ENCODE measurements at places on chromosomes 6 and 20.
A peak's percentile ranks its signal among the peaks of the same experiment; 100 is the strongest.

- DNase-seq, result no peak
Measured at GRCh38 chr6:154060076-154060475, 21.0 kb downstream of the OPRM1 start.

- DNase-seq, result no peak
Measured at GRCh38 chr6:99471638-99472037, 43.6 kb downstream of the USP45 start.

DNA sequence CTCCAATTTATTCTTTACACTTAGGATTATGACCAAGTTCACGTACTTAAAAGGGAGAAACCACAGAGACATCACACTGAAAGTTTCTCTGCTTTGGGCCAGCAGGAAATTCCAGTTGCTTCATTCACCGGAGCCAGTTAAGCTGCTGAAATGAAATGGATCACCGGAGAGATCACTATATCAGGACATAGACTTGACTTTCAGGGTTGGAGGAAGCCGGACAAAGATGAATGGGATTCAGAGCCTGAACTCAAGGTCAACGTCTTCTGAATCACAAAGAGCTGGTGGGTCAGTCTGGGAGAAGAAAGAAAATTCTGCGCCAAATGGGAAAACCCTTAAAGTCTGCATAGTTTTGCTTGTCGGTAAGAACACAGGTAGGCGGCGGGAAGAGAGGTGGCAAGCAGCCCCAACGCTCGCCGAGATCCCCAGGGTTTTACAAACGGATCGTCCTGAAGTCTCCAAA is 81.9 kb upstream of the CCDC28A start:
- no peak for DNase-seq

GRCh38 chr6:32226434-32226833 is 2.6 kb upstream of the NOTCH4 start:
- no peak for DNase-seq

GRCh38 chr6:63476302-63476701 is 96.0 kb upstream of the LOC128125822 start:
- no peak for DNase-seq

- no peak for DNase-seq
Measured at GRCh38 chr6:149259753-149260152, 57.8 kb upstream of the TAB2 start.

DNA sequence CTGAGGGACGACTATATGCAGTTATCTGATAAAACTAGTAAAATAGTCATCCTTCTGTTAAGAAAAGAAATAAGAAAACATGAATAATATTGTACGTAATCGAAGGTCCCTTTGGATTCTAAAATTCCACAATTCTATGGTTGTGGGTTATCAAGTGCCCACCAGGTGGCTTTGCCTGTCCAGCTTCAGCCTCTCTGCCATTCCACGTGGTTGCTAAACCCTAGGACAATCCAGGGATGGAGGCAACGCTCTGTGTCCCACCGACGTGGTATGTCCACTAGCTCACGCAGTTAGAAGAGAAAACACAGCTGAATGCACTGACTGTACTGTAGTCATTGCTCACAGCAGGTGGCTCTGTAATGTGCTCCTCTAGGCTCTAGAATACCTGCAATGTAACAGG is 349.3 kb downstream of the FARS2 start:
- no peak for DNase-seq

- peak; percentile 39 for DNase-seq
Measured at GRCh38 chr20:4607287-4607713, 114.4 kb upstream of the PRND start.

GRCh38 chr6:1377526-1377925 is 11.8 kb upstream of the FOXF2 start:
- no peak for DNase-seq

DNA sequence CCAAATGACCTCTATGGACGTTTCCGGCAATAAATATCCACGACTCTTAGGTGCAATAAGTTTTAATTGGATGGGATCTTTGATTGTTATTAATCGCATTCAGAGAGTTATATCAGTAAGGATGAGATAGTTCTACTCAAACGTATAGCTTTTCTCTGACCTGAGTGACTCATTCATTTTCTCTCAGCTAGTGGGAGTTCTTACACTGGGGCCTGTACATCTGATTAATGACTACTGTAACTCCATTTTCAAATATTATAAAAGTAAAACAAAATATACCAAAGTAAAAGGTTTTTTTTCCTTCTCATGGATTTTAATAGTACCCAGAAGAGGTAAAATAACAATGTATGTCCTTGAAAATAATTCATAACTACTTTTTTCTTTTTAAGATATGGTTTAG is 41.1 kb upstream of the SAMD5 start:
- no peak for DNase-seq

- no peak for DNase-seq
Measured at GRCh38 chr20:15611541-15611940, 961.7 kb downstream of the KIF16B start.

DNA sequence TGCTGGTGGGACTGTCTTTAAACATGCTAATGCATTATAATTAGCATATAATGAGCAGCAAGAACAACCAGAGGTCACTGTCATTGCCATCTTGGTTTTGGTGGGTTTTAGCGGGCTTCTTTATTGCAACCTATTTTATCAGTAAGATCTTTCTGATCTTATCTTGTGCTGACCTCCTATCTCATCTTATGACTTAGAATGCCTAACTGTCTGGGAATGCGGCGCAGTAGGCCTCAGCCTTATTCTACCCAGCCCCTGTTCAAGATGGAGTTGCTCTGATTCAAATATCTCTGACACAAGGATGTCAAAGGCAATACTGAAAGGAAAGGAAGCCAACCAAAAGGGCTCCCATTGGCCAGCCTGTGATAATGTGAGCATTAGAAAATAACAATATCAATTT is 29.8 kb upstream of the SEC63 start:
- DNase-seq, result no peak

DNA sequence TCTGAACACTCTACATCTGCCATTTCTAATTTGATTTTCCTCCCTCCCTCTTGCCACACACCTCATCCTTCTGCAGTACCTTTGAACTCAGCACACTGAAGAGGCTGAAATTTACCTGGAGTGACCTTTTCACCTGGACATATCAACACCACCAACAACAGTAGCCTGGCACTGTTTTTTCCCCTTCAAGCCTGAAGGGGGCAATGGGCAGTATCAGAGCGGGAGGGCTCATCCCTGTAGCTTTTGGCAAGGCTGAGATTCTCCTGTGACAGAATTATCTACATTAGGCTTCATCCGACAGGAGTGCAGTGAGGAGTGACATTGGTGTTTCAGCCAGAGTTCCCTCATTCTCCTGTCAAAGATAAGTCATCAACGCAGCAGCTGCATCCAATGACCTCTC is 312.8 kb upstream of the SPTLC3 start:
- no peak for DNase-seq

DNA sequence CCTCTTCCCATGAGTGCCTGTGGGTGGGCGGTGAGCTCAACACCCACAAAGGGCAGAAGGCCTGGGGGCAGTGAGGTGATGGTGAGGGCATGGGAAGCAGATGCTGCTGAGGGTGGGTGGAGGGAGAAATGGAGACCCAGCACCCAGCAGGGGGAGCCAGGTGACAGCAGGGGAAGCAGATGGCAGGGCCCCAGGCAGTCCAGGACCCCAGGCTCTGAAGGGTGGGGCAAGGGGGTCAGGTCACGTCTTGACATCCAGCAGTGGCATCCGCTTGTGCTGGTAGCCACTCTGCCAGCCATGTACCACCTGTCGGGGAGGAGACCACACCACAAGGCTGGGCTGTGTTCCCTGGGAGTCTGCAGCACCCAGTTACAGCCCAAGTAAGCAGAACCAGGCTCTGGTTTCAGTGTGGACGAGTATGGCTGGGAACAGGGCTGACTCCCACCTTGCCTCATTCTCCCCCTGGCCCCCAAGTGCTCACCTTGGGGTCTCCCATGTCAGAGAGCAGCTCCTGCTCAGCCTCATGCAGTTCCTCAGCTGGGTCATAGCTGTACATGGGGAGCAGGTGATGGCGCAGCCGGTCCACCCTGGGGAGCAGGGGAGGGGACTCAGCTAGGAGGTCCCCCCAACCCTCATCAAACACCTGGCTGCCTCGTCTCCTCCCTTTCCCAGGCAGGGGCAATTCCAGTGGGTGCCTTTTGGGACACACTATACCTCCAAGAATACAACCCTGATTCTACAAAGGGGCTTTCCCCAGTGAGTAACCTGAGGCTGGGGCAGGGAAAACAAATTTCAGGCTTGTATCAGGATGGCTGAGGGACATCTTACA is 2.0 kb downstream of the SMIM29 start:
- DNase-seq, result peak; percentile 46

GRCh38 chr6:36735110-36736071 is 37.8 kb downstream of the RAB44 start:
- DNase-seq, result peak; percentile 54

DNA sequence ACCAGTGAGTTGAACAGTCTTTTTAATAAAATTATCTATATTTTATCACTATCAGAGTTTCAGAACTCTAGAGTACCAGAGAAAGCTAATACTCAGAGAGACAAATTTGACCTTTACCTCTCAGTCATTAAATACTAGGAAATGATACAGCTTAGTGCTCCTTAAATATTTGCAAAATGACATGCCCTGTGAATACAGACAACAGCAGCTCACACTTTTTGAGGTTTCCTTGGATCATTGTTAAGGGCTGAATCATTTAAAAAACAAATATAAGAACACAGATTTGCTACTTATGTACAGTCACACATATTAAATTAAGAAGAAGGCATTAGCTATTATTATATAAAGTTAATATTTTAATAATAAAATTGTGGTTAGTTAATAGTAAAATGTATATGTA is 1158.7 kb upstream of the EYS start:
- DNase-seq, result no peak

DNA sequence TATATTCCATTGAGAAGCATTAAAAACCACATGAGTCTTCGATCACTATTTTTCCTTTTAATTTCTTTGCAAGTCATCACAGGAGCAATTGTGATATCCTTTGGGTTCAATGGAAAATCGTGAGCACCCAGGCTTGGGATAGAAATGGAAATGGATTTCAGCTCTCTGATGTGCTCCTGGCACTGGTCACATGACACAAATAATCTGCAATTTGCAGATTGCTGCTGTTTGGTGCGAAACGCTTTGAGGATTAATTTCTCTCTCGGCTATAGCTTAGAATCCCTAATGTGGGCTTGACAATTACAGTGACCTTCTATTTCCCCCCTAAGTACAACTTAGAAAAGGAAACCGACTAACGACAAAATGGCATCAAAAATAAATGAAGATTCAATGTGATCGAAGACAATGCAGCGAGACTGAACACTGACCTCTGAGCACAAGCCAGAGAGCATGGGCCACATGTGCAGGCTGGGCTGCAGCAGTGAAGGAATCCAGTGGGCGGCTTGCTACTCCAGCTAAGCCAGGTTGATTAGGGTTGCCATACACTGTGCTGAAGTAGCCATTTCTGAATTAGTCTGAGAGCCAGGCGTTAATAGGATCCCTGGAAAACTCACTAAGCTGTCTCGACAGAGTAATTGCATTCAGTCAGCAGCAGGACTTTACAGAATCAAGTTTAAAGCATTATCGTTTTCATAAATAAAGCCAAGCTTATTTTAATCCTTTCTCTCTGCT is 301.8 kb upstream of the AGPAT4 start:
- no peak for DNase-seq

GRCh38 chr6:20565342-20565741 is 31.1 kb downstream of the CDKAL1 start:
- no peak for DNase-seq

GRCh38 chr6:159701413-159701999 is 8.5 kb upstream of the SOD2 start:
- DNase-seq, result no peak

GRCh38 chr6:38282911-38283310 is 356.8 kb downstream of the BTBD9 start:
- DNase-seq, result no peak

DNA sequence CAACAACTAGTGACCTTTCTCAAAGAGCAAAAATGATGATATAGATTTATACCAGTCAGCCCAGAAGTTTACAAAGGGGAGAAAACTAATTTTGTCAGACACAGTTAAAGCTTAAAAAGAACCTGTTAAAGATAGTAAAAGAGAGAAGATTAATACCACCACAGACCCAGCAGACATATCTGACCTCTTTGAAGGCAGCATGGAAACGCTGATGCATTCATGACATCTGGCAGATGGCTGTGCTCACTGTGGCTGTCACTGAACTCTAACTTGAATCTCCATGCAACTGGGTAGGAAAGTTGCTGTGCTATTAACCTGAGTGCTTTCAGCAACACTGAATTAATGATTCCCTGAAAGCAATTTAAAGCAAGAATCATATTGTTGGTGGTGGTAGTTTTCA is 159.8 kb upstream of the PRDM1 start:
- DNase-seq, result peak; percentile 9

GRCh38 chr20:14334306-14334930 is 3.0 kb downstream of the FLRT3 start:
- no peak for DNase-seq

DNA sequence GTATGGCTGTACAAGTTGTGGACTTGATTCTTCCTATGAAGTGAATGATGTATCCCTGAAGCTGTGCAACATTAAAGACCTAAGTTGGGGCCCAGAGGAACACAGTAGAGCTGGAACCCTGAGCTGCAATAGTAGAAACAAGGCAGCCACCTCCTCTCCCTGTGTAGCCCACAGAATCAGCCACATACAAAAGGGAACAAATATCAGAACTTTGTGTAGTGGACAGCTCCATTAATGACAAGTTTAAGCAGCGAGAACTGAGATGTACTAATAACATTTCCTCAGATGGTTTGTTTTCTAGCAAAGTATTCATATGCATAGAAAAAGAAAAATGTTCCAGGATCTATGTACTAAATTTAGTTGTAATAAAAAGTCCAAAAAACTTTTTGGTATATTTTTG is 19.2 kb downstream of the PHACTR1 start:
- no peak for DNase-seq

- no peak for DNase-seq
Measured at GRCh38 chr20:40016392-40016791, 672.6 kb downstream of the MAFB start.

- DNase-seq, result no peak
Measured at GRCh38 chr6:167037762-167038161, 38.6 kb downstream of the CEP43 start.

- DNase-seq, result no peak
Measured at GRCh38 chr6:84222426-84222825, 5.0 kb downstream of the CEP162 start.

DNA sequence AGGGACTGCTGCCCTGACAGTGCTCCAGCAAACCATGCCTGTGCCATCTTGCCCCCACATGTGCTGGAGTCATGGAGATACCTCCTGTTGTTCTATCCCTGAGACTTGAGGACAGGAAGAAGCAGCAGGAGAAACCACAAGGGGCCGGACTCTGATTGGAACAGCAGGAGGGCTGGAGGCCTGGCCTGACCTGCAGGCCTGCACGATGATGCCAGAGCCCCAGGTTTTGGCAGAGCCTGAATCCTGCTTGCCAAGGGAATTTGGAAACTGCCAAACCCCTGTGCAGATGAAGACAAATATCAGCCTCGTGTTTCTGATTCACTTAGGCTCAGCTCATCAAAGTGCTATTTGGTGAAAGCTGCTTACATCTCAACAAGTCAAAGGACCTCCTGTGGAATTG is 177.6 kb downstream of the MAFB start:
- DNase-seq, result no peak

GRCh38 chr20:46899621-46900020 is 5.0 kb downstream of the EYA2 start:
- DNase-seq, result no peak

GRCh38 chr6:23282252-23283021 is 713.1 kb downstream of the HDGFL1 start:
- DNase-seq, result no peak
